Activated CD4-positive, alpha-beta T cell treated with anti-CD3 and anti-CD28 coated beads, Interleukin-2, Interleukin-4, amounts not matched to agents 100 ng/mL and 50 ng/mL, durations not matched to agents 16 hours and 8 hours (primary cell): ENCODE measurements at places on chromosomes 16 and 17.
A peak's percentile ranks its signal among the peaks of the same experiment; 100 is the strongest.

GRCh38 chr16:6852643-6853225 is 479.9 kb upstream of the RBFOX1 start:
- no peak for DNase-seq

DNA sequence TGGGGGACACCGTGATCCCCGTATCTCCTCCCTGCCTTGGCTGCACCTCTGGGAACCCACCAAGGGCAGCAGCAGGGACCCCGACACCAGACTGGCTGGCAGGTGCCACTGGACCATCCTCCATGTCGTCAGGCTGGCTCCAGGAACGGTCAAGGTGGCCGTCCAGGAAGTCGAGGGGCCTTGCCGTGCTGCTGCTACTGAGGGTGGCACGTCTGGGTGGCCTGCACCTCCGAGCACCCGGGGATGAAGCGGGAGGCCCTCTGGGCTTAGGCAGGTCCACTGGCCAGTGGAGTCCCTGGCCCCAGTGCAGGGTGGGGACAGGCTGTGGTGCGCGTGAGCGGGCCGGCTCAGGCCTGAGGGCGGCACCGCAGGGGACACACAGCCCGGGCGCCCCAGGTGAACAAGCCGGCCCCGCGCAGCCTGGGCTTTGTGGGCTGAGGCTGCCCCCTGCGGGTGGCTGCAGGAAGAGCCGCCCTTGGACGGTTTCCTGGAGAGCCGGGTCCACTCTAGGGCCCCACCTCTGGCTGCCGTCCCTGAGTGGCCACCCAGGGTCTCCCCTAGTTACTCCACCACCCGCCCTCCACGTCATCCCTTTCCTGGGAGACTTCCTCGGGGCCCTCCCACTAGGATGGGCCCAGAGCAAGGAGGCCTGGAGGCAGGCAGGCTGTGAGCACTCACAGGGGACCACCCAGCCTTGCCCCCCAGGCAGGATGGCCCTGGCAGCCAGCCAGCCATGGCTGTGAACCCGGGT is 42.8 kb upstream of the ZC3H18 start:
- DNase-seq, result peak; percentile 52

DNA sequence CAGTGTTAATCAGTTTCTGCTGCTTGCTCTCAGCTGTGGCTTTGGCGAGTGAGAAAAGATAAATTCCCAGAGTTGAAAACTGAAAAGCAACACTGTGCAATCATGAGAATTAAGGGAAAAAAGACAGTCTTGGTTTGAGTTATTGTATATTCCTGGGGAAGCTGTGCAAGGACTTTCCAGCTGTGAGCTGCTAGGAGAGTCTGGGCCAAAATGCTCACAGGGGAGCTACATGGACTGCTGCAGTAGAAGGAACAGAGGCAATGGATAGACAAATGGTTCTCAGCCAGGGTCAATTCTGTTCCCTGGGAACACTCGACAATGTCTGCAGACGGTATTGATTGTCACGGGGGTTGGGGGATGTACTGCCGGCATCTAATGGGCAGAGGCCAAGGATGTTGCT is 102.0 kb upstream of the ADAMTS18 start:
- no peak for DNase-seq

DNA sequence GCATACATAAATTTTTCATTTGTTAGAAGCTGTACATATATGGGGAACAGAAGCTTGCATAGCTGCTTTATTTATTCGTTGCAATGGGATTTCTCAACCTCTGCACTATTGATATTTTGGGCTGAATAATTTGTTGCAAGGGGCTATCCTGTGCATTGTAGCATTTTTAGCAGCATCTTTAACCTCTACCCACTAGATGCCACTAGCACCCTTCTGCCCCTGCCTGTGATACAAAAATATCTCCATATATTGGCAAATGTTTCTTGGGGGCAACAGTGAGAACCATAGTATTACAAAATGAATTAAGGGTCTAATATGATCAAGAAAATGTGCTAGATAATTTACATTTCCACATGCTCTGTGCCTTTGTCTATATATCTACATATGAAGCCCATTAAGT is 1401.0 kb downstream of the CDH11 start:
- DNase-seq, result no peak

- no peak for DNase-seq
These were observed 2.1 kb downstream of the CLTC start for GRCh38 chr17:59621771-59622170.

GRCh38 chr17:51765282-51766135 is 393.0 kb downstream of the CA10 start:
- DNase-seq, result no peak

DNA sequence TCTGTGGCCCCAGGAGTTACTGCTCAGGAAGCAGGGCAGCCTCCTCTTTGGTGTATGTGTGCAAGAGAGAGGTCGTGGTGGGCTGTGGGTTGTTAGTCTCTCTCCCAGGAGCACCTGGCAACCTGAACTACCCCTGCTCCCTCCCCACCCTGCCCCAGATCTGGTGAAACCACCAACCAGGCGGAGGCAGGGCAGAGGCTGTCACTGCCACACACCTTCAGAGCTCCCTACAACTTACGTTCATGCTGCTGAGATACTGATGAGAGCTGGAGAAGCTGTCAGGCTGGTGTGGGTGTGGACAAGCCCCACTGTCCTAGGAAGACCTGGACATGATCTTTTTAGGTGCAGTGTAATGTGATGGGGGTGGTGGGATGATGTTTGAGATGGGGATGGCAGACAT is 24.3 kb downstream of the GOSR2 start:
- DNase-seq, result no peak

GRCh38 chr17:50841949-50842354 is 6.6 kb downstream of the WFIKKN2 start:
- DNase-seq, result peak; percentile 44

GRCh38 chr17:9755083-9755482 is 36.3 kb downstream of the DHRS7C start:
- no peak for DNase-seq
